ENCODE measurements at places on chromosomes 2 and 18.

DNA sequence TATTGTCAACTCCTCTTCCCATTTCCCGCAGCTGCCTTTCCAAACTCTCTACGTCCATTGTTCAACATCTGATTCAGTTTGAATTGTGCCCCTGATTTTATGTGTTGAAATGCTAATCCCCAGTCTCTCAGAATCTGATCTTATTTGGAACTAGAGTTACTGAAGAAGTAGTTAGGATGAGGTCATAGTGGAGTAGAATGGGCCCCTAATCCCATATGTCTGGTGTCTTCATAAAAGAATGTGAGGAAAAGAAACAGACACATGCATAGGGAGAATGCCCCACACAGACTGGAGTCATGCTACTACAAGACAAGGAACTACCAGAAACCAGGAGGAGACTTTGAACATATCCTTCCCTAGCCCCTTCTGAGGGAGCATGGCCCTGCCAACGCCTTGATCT is 99.2 kb downstream of the LRP1B start:
- DNase-seq = no peak

- DNase-seq = no peak
These were observed 84.1 kb downstream of the ALPK2 start for GRCh38 chr18:58544616-58545337.

GRCh38 chr2:127423478-127423843 is 5.2 kb downstream of the PROC start:
- DNase-seq = peak; percentile 53

GRCh38 chr18:28409811-28410210 is 232.9 kb upstream of the CDH2 start:
- no peak for DNase-seq

DNA sequence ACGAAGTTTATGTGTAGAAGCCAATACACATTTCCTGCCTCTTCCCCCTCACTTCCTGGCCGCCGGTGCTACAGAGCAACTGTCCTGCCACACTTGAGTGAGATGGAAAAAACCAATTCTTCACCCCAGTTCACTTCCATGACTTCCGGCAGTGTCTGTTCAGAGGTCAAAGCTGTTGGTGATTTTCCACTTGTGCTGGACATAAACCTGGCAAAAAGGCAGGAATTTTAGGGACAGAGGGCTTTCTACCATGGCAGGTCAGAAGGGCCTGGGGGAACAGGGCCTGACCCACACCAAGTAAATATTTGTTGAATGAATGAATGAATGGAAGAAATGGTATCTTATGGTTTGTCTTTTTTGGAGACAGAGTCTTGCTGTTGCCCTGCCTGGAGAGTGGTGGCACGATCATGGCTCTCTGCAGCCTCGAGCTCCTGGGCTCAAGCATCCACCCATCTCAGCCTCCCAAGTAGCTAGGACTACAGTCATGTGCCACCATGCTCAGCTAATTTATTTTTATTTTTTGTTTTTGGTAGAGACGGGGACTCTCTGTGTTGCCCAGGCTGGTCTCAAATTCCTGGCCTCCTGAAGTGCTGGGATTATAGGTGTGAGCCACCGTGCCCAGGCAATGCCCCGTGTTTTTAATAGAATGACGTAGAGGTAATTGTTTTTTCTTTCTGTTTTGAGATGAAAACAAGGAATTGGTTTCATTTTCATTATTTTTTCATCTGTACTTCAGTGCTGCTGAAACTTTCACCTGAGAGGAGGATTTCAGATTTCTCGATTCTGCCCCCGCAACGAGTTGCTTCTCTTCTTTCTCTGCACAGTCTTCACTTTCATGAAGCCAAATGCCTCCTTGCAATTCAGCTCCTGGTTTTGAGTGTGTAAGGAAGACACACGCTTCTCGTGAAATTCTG is 48.0 kb upstream of the LPIN2 start:
- DNase-seq = no peak

DNA sequence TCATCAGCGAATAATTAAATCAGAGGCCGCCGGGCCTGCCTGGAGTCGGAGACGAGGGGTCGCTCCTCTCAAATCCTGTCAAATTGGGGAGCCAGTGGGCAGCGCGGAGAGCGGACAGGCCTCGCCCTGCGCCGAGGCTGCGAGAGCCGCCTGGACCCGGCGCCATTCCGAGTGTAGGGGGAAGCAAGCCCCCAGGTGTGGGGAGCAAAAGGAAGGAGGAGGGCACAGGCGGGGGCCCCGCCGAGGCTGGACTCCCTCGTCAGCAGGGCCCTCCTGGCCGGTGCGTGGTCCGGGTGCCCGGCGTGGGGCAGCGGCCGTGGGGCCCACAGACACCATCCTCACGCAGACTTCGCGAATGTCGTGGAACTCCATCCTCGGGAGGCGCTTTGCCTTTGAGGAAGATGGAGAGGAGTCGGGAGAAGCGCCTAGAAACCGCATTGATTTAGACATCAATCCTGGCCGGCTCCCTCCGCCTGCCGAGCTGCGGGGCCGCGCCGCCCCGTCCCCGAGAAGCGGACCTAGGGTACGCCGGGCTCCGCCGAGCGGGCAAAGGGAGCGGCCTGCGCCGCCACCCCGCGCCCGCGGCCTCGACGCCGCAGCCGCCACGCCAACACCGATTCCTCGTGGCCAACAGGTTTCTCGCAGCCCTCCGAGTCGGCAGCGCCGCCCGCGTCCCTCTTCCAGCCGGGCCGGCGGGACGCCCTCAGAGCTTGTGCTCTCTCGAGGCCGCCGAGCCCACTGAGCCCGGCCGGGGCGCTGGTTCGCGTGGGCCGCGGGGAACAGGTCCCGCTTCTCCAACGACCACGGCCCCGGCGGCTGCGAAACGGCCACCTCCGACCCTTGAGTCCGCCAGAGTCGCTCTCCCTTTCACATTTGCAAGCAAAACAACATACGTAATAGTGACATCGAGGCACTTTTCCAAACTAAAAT is 6.7 kb upstream of the ONECUT2 start:
- DNase-seq = peak; percentile 56
